NCI-H774 (cell line): ENCODE measurements at places on chromosomes 7 and 10.

DNA sequence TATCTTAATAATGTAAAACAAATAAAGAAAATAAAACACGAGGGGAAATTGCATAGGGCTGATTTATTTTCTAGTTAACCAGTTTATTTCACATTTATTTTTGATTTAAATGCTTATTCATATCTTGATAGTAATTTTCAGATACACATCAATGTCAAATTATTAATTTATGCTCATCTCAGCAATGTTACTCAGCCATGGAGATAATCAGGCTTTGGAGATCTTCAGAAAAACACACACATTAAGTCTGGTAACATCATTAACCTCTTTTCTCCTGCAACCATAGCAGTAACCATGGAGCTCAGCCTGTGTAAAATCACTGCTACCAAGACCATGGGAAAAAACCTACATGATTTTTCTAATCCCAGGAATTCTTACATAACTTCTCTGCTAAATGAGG is 31.9 kb upstream of the TBX20 start:
- no peak for DNase-seq

GRCh38 chr7:144022169-144022568 is 22.0 kb downstream of the OR6B1 start:
- DNase-seq: no peak

DNA sequence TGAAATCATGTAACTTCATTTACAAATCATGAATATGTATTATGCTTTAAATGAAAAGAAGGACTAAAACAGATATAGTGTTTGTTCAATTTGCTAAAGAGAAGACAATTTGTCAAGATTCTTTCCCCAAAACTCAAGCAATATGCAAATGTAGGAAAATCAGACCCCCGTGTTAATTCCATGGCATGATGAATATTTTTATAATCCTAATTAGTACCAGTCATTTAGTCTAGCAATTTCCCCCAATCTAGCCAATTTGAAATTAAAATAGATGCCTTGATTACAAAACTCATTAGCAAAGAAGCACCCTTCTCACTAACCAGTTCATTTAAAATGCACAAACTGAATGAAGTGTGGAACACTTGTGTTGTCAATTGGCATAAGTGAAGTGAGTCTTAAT is 347.6 kb downstream of the SORCS3 start:
- DNase-seq: no peak

DNA sequence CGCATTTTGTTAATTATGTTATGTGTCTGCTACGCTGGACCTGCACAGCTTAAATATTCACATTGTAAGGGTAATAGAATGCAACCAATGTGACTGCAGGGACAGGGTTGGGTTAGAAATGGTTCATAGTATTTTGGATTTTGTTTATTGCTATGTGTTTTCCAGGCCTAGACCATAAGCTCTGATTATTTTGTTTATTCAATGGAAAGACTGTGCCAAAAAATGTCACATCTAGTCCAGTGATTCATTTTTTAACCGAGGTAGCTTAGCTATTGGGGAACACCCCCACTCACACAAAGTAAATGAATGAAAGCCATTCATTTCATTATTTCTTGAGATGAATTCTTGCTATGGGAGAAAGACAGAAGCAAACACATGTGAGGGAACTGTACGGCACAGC is 516.5 kb upstream of the ANKRD30A start:
- DNase-seq: no peak

DNA sequence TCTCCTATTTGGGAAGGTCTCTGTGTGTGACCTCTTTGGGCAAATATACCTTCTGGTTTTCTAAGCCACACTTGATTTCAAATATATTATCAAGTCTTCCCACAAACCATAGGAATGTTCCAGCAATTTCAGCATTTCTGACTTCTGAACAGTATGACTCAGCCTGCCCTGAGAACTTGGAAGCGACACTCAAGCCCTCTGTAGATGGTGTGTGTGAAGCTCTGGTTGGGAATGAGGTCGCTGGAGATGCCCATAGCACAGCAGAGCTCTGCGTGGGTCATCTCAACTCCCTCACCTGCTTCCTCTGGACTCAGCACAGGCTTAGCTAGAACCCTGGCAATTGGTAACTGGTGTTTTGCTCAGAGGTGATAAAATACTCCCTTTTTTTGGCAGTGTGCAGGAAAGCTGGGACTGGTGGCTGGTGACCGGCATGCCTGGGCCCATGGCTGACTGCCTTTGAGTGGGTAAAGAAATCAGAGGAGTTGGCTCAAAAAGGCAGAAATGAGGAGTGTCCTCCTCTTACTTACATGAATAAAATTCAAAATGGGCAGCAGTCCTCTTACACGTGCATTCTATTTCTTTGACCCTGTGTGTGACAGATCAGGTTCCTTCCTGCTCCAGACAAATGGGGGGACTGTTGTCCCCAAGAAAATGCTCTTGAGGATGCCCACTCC is 87.5 kb upstream of the NRP1 start:
- no peak for DNase-seq

GRCh38 chr7:49618028-49618427 is 155.4 kb upstream of the VWC2 start:
- DNase-seq: no peak

- no peak for DNase-seq
These were observed 96.0 kb downstream of the GPR85 start for GRCh38 chr7:112990624-112991023.

- no peak for DNase-seq
These were observed 18.7 kb downstream of the MPP7 start for GRCh38 chr10:28284126-28284525.

- no peak for DNase-seq
These were observed 59.1 kb downstream of the JAZF1 start for GRCh38 chr7:28121496-28121895.

- no peak for DNase-seq
These were observed 56.2 kb downstream of the SEMA3D start for GRCh38 chr7:85130702-85131101.

DNA sequence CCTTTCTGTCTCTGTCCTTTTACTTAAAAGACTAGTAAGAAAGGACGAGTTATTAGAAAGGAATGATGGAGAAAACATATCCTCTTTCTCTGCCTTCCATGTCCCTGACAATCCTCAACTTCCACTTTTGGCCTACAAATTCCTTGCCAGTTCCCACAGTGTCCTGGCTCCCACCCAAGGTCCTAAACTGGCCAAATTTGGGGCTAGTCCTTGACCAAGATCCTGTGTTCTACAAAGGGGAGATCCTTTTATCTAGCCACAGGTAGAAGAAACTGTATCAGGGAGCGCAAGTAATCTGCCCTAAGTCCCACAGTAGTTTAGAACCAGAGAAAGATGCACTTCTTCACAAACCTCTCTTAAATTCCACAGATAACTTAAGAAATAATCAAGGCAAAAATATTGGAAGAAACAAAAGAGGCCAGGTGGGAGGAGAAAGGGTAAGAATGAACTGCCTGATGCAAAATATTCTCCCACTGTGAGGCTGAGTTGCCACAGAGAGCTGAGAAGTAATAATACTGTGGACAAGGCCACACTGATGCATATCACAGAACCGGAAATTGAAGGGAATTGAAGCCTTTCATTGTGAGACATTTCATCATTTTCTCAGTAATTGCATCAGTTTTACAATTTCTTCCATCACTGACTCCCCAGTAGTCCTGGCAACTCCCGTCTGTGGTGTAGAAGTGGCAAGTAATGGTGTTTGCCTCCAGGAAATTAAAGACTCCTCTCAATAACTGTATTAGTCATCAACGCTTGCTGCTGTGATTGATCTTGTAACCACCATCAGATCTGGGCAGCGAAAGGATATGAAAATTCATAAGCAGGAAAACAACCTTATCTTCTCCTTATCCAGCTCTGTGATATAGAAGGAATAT is 47.2 kb downstream of the DNAJC12 start:
- DNase-seq: no peak

DNA sequence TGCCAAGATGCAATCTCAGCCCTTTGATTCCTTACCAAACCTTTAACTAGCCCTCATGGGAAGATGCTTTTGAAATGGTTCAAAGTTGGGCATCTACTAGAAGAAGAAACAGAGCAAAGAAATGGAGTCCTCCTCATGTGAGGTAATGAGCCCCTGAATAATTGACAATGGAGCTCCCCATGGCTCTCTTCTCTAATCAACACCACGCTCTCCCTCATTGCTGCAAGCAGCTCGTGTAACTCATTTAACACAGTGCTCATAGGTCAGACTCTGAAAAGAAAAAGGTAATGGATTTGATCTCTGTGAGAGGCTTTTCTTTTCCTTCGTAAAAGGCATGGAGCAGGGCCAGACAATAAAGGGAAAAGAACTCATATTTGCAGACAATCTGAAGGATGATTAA is 312.8 kb downstream of the PHTF2 start:
- DNase-seq: no peak

GRCh38 chr10:50228672-50229071 is 22.6 kb downstream of the ASAH2 start:
- DNase-seq: no peak

DNA sequence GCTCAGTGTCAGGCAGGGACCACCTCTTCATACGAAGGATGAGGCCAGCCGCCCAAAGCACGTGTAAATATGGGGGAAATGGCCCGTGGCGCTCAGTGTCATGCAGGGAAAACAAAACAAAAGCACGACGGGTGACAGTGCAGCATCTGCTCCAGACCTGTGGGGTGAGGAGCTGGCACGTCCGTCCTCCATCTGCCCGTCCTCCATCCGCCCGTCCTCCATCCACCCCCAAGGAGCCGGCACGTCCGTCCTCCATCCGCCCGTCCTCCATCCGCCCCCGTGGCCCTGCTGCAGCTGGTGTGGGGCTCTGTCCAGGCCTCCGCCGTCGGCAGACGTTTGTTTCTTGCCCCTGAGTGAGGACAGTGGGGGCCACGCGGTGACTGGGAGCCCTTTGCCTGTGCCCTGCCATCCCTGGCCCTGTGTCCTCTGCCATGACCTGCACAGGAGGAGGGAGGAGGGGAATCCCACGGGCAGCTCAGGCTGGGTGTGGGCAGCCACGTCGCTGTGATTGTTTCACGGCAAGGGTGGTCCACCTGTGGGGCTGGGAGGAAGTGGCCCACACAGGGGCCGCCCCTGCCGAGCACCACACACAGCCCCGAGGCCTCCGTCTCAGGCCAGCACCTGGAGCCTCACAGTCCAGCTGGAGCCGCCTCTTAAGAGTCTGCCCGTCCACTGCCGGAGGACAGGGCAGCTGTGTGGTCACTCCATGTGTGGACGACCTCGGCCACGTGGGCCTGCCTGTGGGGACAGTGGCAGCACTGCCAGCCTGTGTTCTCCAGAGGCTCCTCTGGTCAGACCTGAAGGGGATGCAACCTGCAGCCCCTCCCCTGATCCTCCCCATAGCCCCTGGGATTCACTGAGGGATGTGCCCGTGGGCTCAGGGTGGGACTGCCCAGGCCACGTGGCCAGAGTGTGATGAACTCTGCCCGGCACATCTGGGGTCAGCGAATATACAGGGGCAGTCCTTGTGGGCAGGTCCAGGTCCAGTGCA is 38.2 kb upstream of the DPYSL4 start:
- no peak for DNase-seq

GRCh38 chr10:125629758-125630376 is 53.1 kb downstream of the TEX36 start:
- DNase-seq: no peak

DNA sequence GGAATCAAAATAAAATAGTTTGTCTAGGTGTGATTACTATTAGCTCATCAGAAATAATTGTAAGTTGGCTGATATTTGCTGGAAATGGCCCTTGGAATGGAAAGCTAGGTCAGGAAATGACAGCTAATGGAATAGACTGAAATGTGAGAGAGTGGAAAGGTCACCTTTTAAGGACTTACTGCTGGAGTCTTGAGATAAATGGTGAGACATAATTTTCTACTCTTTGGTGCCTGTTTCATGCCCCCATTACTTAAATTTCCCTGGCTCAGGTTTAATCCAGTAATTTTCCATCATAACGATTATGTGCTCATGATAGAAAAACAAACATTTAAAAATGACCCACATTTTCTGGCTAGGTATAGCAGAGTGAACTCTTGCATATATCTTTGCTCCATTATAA is 123.6 kb downstream of the ADAM22 start:
- no peak for DNase-seq

DNA sequence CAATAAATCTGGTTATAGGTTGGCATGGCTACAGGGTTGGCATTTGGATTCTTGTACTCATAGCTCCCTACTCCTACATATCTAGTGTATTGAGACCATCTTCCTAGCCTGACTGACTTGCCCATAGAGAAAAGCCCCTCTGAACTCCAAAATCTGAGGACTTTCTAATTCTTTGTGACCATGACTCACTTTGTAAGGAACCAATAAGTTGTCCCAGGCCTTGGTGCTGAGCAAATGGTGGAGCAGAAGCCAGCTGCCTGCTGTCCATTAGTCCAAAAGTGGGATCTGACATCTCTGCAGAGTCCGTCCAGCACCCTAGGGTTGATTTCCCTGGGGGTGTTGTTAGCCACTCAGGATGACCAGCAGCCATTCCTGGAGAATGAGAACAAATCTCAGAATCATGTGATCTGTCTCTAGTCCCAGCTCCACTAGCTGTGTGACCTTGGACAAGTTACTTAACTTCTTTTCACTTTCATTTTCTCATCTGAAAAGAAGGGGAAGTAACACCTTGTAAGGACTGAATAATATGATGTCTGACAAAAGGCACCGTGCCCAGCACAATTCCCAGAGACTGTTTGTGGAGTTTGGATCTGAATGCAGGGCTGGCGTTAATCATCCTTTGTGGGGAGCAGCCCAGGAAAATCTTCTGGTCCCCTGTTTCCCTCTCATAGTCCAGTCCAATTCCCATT is 44.1 kb downstream of the MTURN start:
- DNase-seq: no peak

- no peak for DNase-seq
These were observed 260.7 kb downstream of the EXOC4 start for GRCh38 chr7:133513608-133514007.

- DNase-seq: no peak
These were observed 167.9 kb upstream of the SLC26A5 start for GRCh38 chr7:103613655-103614642.

- peak; percentile 19 for DNase-seq
These were observed 23.5 kb upstream of the KDM7A start for GRCh38 chr7:140200061-140200989.

DNA sequence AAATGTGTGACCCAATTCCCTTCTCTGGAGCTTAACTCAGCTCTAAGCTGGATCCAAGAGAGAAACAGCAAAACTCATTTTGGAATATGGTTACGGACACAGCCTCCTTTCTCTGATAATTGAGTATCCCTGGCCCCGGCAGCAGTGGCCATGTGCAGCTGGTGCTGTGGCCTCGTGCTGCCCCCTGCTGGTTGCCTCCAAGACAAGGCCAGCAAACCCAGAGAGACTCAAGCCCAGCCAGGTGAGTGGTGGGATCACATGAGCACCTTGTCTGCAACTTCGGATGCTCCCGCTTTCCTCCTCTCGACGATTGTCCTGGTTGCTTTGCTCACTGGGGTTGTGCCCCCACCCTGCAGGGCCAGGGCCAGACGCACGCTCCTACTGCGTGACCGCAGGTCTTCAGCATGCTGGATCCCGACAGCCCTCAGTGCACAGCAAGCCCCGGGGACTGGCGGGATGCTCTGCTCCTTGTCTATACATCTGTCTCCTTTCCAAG is 19.4 kb downstream of the SFTPD start:
- DNase-seq: peak; percentile 63
